ENCODE measurements at places on chromosomes 7 and 10. TPM values are rescaled to one million over a fixed set of nuclear protein-coding genes. Genes with fewer than 3 reads are reported as not detected.

The NKX2-3 gene
- total RNA-seq, result not detected

The TDRD1 gene
- total RNA-seq, result 0.16 TPM

The ADRB1 gene
- not detected for total RNA-seq

The RP9 gene
- total RNA-seq, result 23.2 TPM

The IFIT2 gene
- total RNA-seq, result 0.40 TPM

The NRAP gene
- total RNA-seq, result not detected

DNA sequence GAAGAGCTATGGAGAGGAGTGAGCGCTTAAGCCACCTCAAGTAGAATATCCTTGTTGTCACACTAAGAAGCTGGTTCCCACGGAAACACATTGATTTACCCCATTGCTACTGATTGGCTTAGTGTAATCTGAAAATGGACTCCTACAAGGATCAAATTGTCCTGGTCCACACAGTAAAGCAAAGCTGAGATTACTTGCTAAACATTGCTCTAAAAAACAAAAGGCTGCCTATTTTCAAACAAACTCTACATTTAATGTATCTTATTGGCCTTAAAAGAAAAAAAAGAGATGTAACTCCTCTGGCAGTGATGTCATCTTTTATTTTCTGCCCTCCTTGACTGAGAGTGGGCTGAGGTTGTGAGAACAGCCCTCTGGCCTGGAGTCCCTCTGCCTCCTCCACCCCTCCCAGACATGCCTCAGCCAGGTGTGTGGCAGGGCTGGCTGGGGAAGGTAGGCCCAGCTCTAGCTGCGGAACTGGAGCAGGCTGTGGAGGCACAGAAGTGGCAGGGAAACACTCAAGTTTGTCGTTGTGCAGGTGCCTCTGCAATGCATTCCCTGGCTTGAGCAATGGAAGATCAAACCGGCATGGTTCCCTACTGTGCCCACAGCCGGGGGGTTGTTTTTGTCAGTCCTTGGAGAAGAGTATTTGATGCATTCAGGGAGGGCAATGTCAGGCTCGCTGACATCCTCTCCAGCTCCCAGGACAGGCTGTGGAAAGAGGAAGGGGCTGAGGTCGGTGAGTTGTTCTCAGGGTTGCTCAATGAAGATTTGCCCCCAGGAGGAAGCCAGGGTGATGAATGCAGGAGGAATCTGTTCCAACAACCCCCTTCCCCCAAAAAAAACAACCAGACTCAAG is 9.1 kb downstream of the KLF6 start:
- H3K4me3 ChIP-seq, result peak overlapping the region; percentile 61
- peak; percentile 76 for DNase-seq
- H3K27me3 ChIP-seq, result no peaks in the 10 kb centered on the region
- peak overlapping the region; percentile 87 for H3K27ac ChIP-seq

DNA sequence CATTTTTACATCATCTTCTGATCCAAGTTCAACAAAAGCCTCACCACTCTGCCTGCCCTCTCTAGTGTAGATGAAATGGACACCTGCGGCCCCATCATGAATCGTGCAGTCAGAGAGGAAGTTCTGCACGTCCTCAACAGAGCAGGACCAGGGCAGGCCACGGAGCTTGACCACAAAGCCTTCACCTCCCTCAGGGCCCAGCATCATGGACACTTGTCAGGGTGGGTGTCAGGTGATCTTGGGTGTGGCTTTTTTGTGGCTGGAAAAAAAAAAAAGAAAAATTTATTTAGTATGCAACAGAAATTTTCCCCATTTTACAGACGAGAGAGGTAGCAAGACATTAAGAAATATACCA is 16.2 kb downstream of the FXYD4 start:
- peaks cover 43% of the 10 kb centered on the region for H3K4me1 ChIP-seq
- H3K4me3 ChIP-seq, result no peak overlapping the region
- no peak overlapping the region for H3K27ac ChIP-seq
- H3K36me3 ChIP-seq, result peaks cover 73% of the 10 kb centered on the region
- DNase-seq, result no peak

- DNase-seq, result no peak
- H3K4me3 ChIP-seq, result no peak overlapping the region
- H3K36me3 ChIP-seq, result peaks cover 11% of the 10 kb centered on the region
- H3K27me3 ChIP-seq, result no peaks in the 10 kb centered on the region
Measured at GRCh38 chr7:91973639-91974038, 33.0 kb downstream of the AKAP9 start.

DNA sequence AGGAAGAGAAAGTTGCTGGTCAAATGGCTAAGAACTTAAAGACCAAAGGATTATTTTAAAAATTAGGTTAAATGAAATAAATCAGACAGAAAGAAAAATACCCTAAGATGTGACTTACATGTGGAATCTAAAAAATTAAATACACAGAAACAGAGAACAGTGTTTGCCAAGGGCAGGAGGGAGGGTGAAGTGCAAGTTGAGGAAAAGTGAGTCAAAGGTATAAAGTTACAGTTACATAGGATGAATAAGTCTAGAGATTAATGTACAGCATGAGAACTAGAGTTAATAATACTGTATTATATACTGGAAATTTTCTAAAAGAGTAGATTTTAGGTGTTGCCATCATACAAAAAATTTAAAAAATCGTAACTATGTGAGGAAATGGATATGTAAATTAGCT is 146.3 kb downstream of the MDFIC start:
- H3K27ac ChIP-seq, result no peak overlapping the region
- no peak for DNase-seq
- no peaks in the 10 kb centered on the region for H3K36me3 ChIP-seq
- H3K4me3 ChIP-seq, result no peak overlapping the region
- H3K27me3 ChIP-seq, result no peaks in the 10 kb centered on the region

- no peak overlapping the region for H3K27ac ChIP-seq
- no peak for DNase-seq
- H3K27me3 ChIP-seq, result peaks cover 5% of the 10 kb centered on the region
Measured at GRCh38 chr7:48140001-48140681, 31.1 kb upstream of the ABCA13 start.

- H3K27ac ChIP-seq, result no peak overlapping the region
- no peak overlapping the region for H3K4me3 ChIP-seq
- peak; percentile 53 for DNase-seq
- H3K4me1 ChIP-seq, result peaks cover 15% of the 10 kb centered on the region
- no peaks in the 10 kb centered on the region for H3K36me3 ChIP-seq
Measured at GRCh38 chr7:28207486-28208158, 27.0 kb upstream of the JAZF1 start.

- DNase-seq, result no peak
- H3K27ac ChIP-seq, result no peak overlapping the region
- H3K27me3 ChIP-seq, result no peaks in the 10 kb centered on the region
- no peaks in the 10 kb centered on the region for H3K4me1 ChIP-seq
- H3K36me3 ChIP-seq, result no peaks in the 10 kb centered on the region
- H3K4me3 ChIP-seq, result no peak overlapping the region
Measured at GRCh38 chr7:21746949-21747348, 198.8 kb downstream of the CDCA7L start.

DNA sequence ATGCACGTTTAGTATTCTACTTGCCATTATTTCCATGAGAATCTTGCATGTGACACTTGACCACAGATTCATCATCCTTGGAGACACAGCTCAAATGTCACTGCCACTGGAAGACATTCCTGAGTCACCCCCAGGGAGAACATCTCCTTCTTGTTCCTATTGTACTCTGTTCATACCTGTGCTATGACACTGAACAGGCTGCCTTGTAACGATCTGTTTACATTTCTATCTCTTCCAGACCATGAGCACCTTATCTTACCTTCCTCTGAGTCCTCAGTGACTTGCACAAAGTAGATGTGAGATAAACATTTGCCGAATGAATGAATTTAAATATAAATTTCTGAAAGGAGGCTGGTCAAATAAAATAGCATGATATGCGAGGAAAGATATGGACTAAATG is 331.9 kb upstream of the LRRN3 start:
- DNase-seq, result no peak
- no peaks in the 10 kb centered on the region for H3K4me1 ChIP-seq
- H3K27me3 ChIP-seq, result peaks cover 1% of the 10 kb centered on the region
- no peak overlapping the region for H3K27ac ChIP-seq
- no peak overlapping the region for H3K4me3 ChIP-seq

- H3K27ac ChIP-seq, result no peak overlapping the region
- H3K36me3 ChIP-seq, result peaks cover 1% of the 10 kb centered on the region
- no peak for DNase-seq
- no peak overlapping the region for H3K4me3 ChIP-seq
- no peaks in the 10 kb centered on the region for H3K4me1 ChIP-seq
Measured at GRCh38 chr10:95941115-95941514, 33.3 kb downstream of the CC2D2B start.

DNA sequence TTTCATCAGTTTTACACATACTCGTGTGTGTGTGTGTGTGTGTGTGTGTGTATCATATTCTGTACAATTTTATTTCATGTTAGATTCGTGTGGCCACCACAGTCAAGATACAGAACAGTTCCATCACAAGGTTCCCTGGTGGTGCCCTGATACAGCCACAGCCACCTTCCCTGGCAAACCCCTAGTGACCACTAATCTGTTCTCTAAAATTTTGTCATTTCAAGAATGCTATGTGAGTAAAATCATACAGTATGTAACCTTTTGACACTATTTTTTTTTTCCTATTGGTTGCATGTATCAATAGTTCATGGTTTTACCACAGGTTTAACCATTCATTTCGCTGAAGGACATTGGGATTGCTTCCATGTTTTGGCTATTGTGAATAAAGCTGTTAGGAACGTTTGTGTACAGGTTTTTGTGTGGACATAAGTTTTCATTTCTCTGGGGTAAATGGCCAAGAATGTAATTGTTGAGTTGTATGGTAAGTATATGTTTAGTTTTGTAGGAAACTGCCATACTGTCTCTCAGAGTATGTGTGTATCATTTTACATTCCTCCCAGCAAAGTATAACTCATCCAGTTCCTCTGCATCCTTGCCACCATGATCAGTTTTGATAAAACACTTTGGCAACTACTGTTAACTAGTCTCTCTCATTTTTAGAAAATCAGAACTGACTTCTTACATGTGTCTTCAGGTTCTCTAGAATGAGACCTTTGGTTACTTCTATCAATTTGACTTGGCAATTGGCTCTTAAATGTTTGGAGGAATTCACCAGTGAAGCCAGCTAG is 20.6 kb downstream of the KLHDC10 start:
- H3K27me3 ChIP-seq, result no peaks in the 10 kb centered on the region
- no peak for DNase-seq
- no peak overlapping the region for H3K4me3 ChIP-seq
- peaks cover 10% of the 10 kb centered on the region for H3K4me1 ChIP-seq

DNA sequence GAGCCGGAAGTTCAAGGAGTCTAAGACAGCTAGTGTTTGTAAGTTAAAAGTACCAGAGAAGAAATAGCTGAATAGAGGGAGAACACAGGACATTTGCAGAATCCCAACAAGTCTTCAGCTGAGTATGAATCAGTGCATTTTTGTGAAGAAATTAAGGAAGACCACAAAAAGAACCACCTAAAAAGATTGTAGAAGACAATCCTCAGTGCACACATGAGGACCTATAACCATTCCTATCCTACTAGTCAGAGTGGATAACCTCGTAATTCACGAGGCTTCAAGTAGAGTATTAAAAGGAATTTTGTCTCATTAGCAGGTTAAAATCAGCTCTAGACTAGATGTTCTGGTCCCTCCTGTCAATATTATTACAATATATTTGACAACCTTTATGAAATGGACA is 295.4 kb upstream of the KAT6B start:
- no peak overlapping the region for H3K4me3 ChIP-seq
- no peaks in the 10 kb centered on the region for H3K27me3 ChIP-seq
- no peaks in the 10 kb centered on the region for H3K4me1 ChIP-seq
- DNase-seq, result no peak
- peaks cover 12% of the 10 kb centered on the region for H3K36me3 ChIP-seq

GRCh38 chr7:70571403-70571934 is 560.5 kb upstream of the GALNT17 start:
- no peaks in the 10 kb centered on the region for H3K4me1 ChIP-seq
- H3K4me3 ChIP-seq, result no peak overlapping the region
- no peak for DNase-seq

DNA sequence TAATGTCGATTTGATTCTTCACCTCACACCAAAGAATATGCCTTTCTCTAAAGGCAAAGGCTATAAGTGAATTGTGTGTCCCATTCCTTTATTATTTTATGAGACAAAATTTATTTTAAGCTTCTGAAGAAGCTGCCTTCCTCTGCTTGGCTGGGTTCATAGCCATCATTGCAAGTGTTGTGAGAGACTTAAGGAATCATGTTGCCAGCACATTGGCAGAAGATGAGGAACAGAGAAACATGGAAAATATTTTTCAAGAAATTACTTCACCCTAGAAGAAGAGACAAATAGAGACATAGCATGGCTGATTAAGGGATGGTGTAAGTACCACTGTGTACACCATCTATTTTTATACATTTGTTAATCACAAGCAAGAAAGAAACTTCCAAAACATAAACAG is 230.1 kb upstream of the SEMA3E start:
- H3K27me3 ChIP-seq, result no peaks in the 10 kb centered on the region
- no peaks in the 10 kb centered on the region for H3K4me1 ChIP-seq
- H3K36me3 ChIP-seq, result no peaks in the 10 kb centered on the region
- DNase-seq, result no peak

- H3K36me3 ChIP-seq, result peaks cover 11% of the 10 kb centered on the region
- no peak for DNase-seq
- no peak overlapping the region for H3K27ac ChIP-seq
Measured at GRCh38 chr7:55382251-55382650, 17.1 kb downstream of the LANCL2 start.

- no peaks in the 10 kb centered on the region for H3K36me3 ChIP-seq
- peaks cover 19% of the 10 kb centered on the region for H3K27me3 ChIP-seq
- H3K4me1 ChIP-seq, result no peaks in the 10 kb centered on the region
- no peak for DNase-seq
Measured at GRCh38 chr7:141433698-141434097, 117.5 kb upstream of the AGK start.

GRCh38 chr10:3704565-3705325 is 80.3 kb downstream of the KLF6 start:
- no peak overlapping the region for H3K27ac ChIP-seq
- H3K4me1 ChIP-seq, result peaks cover 2% of the 10 kb centered on the region
- no peak overlapping the region for H3K4me3 ChIP-seq

GRCh38 chr7:41877118-41877517 is 174.2 kb upstream of the INHBA start:
- H3K27ac ChIP-seq, result peak overlapping the region; percentile 29
- no peaks in the 10 kb centered on the region for H3K27me3 ChIP-seq
- no peak overlapping the region for H3K4me3 ChIP-seq
- DNase-seq, result no peak

DNA sequence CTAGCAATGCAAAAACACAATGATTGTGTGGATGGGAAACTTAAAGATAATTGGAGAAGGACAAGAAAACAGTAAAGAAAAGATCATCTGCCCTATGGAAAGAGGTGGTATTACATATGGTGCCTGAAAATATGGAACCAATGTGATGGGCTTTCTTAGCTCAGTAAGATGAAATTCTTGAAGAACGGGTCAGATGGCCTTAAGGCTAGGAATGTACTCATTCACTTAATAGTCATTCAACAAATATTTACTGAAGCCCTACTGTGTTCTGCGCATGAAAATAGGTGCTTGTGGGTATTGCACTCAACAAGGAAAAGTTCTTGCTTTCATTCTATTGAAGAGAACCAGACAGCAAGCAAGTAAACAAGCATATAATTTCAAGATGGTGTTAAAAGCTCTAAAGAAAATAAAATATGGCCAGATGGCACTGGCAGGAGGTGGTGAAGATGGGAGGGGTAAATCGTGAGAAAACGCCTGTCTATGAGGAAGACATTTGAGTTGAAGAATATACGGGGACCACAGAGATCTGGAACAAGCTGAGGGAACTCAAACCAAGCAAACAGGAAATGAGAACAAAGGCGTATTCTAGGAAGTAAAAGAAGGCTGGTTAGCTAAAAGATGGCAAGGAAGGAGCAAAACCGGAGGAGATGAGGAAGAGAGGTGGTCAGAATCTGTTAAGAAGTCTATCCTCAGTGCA is 179.7 kb downstream of the ANK3 start:
- peaks cover 25% of the 10 kb centered on the region for H3K36me3 ChIP-seq
- no peaks in the 10 kb centered on the region for H3K27me3 ChIP-seq
- no peak for DNase-seq
- peak overlapping the region; percentile 43 for H3K4me3 ChIP-seq
- H3K27ac ChIP-seq, result peak overlapping the region; percentile 62
